ENCODE measurements at places on chromosomes 7 and 10. TPM values are rescaled to one million over a fixed set of nuclear protein-coding genes. Genes with fewer than 3 reads are reported as not detected.

Gene LIPM
- total RNA-seq, result not detected

Gene MSS51
- total RNA-seq, result 5.9 TPM

Gene ASB10
- 35.4 TPM for total RNA-seq

Gene DHTKD1
- 31.7 TPM for total RNA-seq

Gene KCP
- 0.19 TPM for total RNA-seq

Gene FAM221A
- 2.9 TPM for total RNA-seq

DNA sequence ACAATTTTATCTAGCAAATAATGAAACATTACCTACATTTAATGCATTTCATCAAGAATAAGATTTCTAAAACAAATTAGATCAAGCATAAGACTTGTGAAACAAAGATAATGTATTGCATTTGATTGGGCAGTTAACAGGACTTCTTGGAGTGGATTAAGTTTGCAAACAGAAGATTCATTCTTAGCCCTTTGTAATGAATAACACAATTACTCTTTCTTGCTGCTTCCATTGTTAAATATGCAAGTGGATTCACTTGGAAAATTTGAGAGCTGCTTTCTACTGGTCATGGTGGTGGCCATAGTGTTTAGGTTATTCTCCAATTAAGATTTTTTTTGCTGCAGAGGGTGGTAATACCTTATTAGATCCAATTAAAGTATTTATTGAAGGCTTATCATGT is 6.0 kb downstream of the PPP1R9A start:
- no peak for DNase-seq

- DNase-seq, result no peak
Observed at GRCh38 chr10:69716711-69717560, 84.8 kb upstream of the COL13A1 start.

DNA sequence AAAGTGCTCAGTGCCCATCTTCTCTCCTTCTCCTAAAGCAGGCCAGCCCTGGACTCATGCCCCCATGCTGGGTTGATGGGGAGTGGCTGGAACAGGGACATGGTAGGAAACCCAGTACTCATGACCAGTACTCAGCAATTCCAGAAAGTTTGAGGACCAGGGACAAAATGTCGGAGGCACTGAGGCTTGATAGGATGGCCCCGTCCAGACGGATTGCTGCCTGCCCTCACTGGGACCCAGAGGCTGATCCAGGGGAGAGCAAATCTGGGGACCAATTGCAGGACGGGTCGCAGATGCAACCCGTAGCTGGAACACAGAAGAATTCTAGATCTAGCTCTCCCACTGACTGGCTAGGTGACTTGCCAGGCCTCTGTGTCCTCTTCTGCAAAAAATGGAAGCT is 5.1 kb downstream of the ZCCHC24 start:
- DNase-seq, result no peak

- peak; percentile 27 for DNase-seq
Observed at GRCh38 chr10:102603946-102604345, 40.3 kb upstream of the TRIM8 start.

DNA sequence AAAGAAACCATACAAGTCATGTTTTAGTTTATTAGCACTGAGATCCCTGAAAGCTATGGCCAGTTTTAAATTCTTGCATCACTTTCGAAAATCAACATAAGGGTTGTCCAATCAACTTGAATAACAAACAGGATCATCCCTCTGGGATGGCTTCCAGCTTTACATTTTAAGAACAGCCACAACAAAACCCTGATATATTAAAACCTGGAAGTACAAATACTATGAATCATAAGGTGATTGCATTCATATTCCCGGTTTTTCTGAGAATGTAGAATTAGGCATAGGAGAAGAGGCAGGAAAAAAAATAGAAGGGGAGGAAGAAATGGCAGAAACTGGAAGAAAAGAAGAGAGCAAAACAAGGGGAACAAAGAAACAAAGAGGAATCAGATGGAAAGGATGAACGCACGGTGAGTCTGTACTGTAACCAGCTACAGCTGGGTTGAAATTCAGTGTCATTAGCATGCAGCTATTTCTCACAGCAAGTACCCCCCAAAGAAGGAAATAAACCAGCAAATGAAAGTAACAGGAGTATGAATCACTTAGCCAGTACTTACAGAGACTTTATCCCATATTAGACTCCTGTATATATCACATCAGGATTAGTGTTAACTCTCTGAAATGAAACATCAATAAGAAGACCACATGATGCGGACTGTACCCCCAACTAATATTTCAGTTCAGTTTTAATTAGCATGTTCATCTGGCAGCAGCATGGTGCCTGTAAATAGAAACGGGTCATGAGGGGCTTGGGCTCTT is 301.3 kb downstream of the RNLS start:
- DNase-seq, result no peak

DNA sequence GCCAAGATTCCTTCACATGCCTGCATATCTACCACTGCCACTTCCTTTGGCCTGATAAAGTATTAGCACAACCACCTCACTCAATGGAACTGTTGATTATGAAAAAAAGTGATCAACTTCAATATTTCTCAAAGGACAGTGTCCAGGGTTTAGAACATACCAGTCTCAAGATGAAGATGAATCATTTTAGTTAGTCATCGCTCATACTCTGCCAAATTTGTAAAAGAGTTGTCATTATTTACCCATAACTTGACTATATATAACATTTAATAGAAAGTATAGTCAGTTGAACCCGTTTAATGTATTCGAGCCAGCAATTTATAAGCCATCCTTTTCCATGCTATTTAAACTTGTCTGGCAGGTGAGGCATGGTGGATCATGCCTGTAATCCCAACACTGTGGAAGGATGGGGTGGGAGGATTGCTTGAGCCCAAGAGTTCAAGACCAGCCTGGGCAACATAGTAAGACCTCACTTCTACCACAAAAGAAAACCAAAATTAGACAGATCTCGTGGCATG is 33.2 kb downstream of the SPAM1 start:
- no peak for DNase-seq

DNA sequence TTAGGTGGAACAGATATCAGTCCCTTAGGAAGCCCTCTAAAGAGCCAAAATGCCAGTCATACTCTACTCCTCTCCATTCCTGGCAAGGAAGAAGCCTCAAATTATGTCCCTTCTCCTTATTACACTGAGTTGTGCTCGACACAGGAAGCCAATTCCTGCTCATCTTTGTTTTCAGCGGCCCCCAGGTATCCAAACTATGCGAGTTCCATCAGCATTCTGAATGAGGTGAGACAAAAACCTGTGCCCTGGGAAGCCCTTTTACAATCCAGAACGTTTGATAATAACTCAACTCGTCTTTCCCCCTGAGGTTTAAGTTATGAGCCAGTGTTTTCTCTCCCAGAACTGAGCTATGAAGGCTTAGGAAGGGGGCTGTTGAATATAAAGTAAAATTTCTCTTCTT is 580.5 kb downstream of the NXPH1 start:
- no peak for DNase-seq

Measured in left ventricle myocardium inferior (tissue), 1 donor.